Activated T-helper 1 cell treated with anti-CD3 and anti-CD28 coated beads, Interleukin-12 subunit alpha, Interleukin-12 subunit beta, Interleukin-2, Interleukin-4 antibody, amounts not matched to agents 30 ng/mL and 10 ng/mL and 1 ng/mL, durations not matched to agents 14 hours and 24 hours and 36 hours (primary cell): ENCODE measurements at places on chromosomes 16 and 17.

GRCh38 chr16:85448557-85449190 is 164.4 kb upstream of the GSE1 start:
- no peaks in the 10 kb centered on the region for H3K36me3 ChIP-seq
- peaks cover 1% of the 10 kb centered on the region for H3K27me3 ChIP-seq
- DNase-seq: no peak
- no peak overlapping the region for H3K4me3 ChIP-seq
- no peaks in the 10 kb centered on the region for H3K4me1 ChIP-seq

GRCh38 chr17:49515196-49515770 is 20.2 kb downstream of the NGFR start:
- H3K36me3 ChIP-seq: no peaks in the 10 kb centered on the region
- no peak for DNase-seq
- no peaks in the 10 kb centered on the region for H3K4me1 ChIP-seq
- no peak overlapping the region for H3K27ac ChIP-seq

GRCh38 chr17:83159204-83160049 is 80.0 kb downstream of the METRNL start:
- no peak overlapping the region for H3K4me3 ChIP-seq
- DNase-seq: no peak
- H3K36me3 ChIP-seq: no peaks in the 10 kb centered on the region
- H3K27me3 ChIP-seq: peaks cover 30% of the 10 kb centered on the region

- no peaks in the 10 kb centered on the region for H3K36me3 ChIP-seq
- peaks cover 15% of the 10 kb centered on the region for H3K27me3 ChIP-seq
- DNase-seq: no peak
- no peak overlapping the region for H3K27ac ChIP-seq
- no peak overlapping the region for H3K4me3 ChIP-seq
Measured at GRCh38 chr16:2142942-2143877, 5.2 kb upstream of the RAB26 start.
